ENCODE measurements at places on chromosomes 2 and 18.

GRCh38 chr18:32301976-32302743, 112.3 kb downstream of the MEP1B start:
- DNase-seq = no peak

GRCh38 chr2:24566209-24566608, 75.2 kb downstream of the NCOA1 start:
- no peak for DNase-seq

DNA sequence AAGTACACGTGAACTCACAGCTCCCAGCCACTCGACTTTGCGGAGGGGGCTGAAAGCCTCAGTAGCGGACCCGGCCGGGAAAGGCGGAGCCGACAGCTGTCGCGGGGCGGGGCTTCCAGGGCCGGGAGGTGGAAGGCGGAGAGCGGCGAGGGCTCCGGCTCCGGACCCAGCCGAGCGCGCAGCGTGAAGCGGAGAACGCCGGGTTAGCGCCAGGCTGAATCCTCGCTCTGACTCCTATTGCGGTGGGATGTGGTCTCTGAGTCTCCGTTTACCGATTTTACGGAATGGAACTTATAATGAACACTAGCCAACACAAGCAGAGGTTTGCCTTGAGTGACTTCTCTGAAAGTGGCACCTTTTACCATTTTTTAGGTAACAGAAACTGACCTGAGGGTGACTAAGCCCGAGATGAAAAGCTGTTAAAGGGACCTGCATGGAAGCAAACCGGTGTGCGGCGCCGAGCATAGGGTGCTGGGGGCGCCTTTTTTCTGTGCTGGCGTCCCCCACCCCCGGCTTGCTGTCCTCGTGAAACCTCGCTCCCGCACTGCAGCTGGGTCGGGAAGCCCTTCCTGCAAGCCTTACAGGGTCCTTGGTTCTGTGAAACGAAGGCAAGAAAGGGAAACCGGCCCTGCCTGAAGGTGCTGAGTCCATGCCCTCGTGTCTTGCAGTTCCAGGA, 72.9 kb downstream of the EN1 start:
- no peak for DNase-seq

GRCh38 chr18:28728891-28729290, 552.0 kb upstream of the CDH2 start:
- DNase-seq = no peak

GRCh38 chr18:68397241-68398035, 317.5 kb downstream of the TMX3 start:
- DNase-seq = no peak

DNA sequence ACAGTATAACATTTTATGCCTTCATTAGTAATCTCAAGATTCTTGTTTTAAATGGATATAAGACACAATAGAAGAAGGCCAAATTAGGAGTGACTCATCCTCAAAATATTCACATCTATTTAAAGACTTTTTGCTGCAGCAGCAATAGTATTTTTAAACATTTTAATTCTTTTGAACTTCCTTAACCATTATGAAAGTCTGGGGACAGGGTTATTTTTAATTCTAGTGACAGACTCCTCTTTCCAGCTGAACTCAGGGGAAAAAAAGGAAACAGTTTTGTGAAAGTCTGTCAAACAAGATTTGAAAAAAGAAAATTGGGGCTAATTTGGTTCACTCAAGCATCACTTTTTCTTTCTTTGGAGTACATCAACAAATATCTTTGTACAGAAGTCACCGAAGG, 541.8 kb downstream of the NUP35 start:
- DNase-seq = no peak

GRCh38 chr2:75153221-75153620, 46.1 kb downstream of the TACR1 start:
- DNase-seq = no peak

DNA sequence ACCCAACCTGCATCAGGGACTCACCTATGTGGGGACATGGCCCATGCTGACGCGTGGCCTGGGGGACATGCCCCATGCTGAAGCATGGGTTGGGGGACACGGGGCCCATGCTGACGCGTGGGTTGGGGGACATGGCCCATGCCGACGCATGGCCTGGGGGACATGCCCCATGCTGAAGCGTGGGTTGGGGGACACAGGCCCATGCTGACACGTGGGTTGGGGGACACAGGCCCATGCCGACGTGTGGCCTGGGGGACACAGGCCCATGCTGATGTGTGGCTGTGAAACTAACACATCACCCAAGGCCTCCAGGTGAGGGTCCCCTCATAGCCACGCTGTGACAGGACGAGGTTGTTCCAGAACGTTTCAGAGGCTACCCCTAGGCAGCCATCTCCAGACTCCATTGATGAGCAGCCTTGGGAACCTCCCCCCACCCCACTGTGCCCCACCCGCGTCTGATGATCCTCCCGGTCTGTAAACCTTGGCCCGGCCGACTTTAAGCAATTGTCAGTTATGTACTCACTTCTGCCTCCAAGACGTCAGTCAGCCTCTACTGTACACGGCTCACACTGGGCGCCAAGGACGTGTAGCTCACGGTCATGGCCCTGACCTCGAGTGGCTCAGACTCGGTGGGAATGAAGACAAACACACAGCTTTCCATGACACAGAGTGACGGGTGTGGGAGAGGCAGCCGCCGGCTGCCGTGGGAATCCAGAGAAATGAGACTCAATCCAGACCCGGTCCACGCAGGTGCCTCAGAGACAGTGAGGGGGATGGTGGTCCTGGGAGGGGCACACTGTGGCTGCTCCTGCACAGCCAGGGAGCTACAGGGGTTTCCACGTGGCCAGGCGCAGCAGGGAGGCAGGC, 50.2 kb upstream of the SLC66A3 start:
- DNase-seq = no peak
